ENCODE measurements at places on chromosomes 2 and 18.

DNA sequence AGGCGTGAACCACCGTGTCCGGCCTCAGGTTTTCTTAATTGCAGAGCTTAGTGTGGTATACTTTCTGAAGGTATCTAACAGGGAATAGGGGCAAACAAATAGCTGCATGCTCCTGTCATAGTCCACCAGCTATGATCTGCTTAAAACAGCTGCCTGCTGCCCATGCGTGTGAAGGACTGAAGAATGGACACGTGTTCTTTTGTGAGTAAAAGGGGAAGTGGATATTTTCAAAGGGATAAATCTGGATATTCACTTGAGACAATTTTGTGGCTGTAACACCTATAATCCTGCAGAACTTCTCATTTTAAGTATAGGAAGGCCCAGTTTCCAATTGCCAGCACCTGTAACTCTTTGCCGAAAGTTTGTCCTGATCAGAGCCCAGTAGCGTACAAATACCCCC, 44.7 kb downstream of the TRPM8 start:
- DNase-seq, result no peak

DNA sequence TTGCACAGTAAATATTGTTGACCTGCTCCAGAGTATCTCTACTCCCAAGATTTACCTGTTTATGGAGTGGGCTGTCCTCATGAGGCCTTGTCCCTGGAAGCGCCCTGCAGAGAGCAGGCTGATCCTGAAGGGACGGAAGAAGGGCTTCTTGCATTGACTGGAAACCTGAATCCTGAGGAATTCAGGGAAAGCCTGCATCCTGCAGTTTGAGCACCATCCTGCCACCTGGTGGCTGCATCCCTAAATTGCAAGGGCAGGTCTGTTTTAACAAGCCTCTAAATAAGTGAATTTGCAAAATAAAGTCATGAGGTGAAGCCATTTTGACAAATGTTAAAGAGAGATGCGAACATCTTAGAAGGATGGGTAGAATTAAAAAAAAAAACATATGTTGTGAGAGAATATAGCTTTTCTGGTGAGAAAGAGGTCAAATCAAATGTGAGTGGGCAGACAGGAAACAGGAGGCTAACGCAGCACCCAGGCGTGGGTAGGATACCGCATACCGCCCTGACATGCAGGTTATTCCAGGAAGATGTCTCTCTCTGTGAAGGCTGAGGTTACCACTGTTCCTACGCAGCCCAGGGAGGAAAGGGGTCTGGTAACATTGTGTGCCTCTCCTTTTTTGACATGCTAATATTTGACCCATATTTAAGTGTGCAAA, 754.9 kb downstream of the RNF144A start:
- DNase-seq, result no peak

- DNase-seq, result no peak
These were observed 37.6 kb downstream of the CCBE1 start for GRCh38 chr18:59659508-59660170.

DNA sequence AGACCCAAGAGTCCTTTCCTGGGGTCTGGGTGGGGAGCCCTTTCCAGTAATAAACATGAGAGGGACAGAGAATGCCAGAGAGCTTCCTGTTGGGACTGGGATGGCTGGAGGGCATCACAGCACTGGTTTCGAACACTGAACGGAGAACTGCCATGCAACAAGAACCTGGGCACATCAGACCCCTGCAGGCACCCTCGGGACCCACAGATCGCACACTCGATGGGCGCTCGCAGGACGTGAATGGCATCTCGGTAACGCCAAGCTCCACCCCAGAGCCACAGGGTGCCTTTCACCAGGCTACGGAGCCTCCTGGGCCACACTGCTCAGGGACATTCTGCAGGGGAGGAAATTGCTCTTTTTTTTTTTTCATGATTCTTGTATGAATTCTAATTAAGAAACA, 25.1 kb downstream of the SLC66A2 start:
- no peak for DNase-seq

DNA sequence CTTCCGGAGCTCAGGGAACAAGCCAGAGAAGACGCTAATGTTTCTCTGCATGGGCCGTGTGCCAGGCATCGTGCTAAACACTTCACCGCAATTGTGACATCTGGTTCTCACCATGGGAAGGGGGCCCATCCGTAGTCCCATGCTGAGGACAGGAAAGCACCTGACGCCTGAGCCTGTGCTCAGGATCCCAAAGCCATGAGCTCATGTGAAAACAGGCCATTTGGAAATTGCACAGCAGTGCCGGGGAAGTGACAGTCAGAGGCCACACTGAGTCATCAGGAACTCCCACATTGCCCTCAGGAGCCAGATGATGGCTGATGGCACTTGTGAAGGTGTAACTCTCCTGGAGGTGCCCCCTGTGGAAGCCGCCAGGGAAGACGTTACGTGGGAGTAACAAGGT, 141.0 kb downstream of the INHBB start:
- DNase-seq, result no peak

- no peak for DNase-seq
These were observed at the start of gene SLC19A3 for GRCh38 chr2:227717687-227718567. SLC19A3 (minus strand) TSS chr2:227718028; CDS start chr2:227702318, 15,710 bp downstream.

GRCh38 chr2:42846026-42846425, 53.6 kb upstream of the HAAO start:
- DNase-seq, result no peak

DNA sequence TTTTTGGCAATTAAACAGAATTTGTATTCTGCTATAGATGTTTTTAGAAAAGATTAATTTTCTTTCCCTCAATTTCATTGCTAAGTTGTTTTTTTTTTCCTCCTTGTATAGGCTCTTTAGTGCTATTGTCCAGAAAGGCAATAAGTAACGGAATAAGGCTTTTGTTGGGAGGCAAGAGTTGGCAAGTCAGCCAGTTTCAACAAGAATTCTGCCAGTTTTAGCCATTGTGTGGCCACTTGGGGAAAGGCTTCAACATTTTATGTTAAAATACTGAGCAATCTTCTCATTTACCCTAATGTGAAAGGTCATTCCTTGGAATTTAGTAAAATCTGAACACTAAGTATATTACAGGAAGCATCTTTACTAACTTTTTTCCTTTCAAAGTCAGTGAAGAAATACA, 9.6 kb downstream of the CALCRL start:
- DNase-seq, result no peak

DNA sequence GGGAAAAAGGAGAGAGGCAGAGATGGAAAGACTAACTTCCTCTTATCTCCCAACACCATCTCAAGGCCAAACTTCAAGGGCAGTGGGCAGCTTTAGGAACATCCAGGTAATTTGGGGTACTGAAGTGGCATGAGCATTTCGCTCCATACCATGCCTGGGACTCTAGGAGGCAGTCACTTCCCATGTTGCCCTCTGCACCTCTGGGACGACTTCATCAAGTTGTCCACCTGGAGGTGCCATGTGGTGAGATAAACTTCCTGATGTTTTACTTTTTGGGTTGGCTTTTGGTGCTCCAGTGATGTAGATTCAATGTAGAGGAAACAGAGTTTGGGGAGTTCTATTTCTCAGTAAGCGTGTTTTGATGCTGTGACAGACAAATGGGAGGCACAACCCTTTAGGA, 56.3 kb upstream of the UPP2 start:
- no peak for DNase-seq

Data from cerebellar nuclear complex (tissue), 1 donor.